ENCODE measurements at places on chromosomes 16 and 17. TPM values are rescaled to one million over a fixed set of nuclear protein-coding genes. Genes with fewer than 3 reads are reported as not detected.

SLC25A10 gene
- 5.9 TPM for polyA plus RNA-seq

DNA sequence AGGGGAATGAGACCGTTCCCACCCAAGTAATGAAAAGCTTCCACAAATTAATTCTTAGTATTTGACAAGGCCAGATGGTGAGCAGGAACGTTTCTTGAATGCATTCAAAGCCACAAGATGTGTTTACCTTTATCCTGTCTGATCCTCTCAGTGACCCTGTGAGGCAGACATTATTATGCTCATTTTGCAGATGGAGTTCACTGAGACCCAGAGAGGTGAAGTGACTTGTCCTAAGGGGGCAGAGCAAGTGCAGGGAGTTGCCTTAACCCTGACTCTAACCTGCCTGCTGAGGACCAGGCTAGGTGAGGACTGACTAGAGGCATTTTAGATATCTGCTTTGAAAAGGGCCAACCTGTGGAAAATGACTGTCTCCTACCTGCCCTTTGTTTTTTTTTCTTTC is 156.7 kb downstream of the HAPSTR1 start:
- no peak for DNase-seq

GRCh38 chr16:86857807-86858206 is 279.5 kb downstream of the FOXL1 start:
- DNase-seq = no peak

- no peak for DNase-seq
Measured at GRCh38 chr17:56653877-56654276, 60.4 kb downstream of the NOG start.

GRCh38 chr17:66625311-66625767 is 209.6 kb upstream of the CACNG5 start:
- no peak for DNase-seq
